Heart right ventricle (tissue), 16 donors: ENCODE measurements at places on chromosomes 4 and X. TPM values are rescaled to one million over a fixed set of nuclear protein-coding genes. Genes with fewer than 3 reads are reported as not detected.
A peak's percentile ranks its signal among the peaks of the same experiment; 100 is the strongest.

- no peak overlapping the region for H3K27ac ChIP-seq
- no peaks in the 10 kb centered on the region for H3K27me3 ChIP-seq
- no peak overlapping the region for H3K4me3 ChIP-seq
Measured at GRCh38 chrX:1389181-1389992, 2.5 kb downstream of the SLC25A6 start.

- peaks cover 9% of the 10 kb centered on the region for H3K27me3 ChIP-seq
- DNase-seq = no peak
- no peaks in the 10 kb centered on the region for H3K36me3 ChIP-seq
- H3K4me1 ChIP-seq = no peaks in the 10 kb centered on the region
- H3K27ac ChIP-seq = no peak overlapping the region
Measured at GRCh38 chr4:80237992-80238391, 28.5 kb upstream of the FGF5 start.

DNA sequence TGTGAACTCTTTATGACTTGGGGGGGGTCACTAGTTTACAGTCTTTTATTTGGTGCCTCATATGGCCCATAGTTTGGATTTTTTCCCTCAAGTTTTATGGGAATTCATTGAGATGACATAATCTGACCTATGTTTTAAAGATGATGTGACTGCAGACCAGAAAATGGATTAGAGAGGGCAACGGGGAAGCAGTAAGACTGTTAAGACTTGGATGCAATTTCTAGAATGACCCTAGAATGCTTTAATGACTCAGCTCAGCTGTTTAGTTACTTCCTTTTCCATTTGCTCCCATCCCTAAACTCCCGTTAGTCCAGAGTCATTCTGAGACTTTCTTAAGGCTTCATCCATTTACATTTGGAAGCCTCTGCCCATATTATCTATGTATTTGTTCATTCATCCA, 59.9 kb upstream of the PDGFRA start:
- H3K4me3 ChIP-seq = no peak overlapping the region
- H3K27ac ChIP-seq = no peak overlapping the region
- no peaks in the 10 kb centered on the region for H3K27me3 ChIP-seq
- no peak for DNase-seq
- no peaks in the 10 kb centered on the region for H3K36me3 ChIP-seq
- no peaks in the 10 kb centered on the region for H3K4me1 ChIP-seq

- H3K27me3 ChIP-seq = no peaks in the 10 kb centered on the region
- no peaks in the 10 kb centered on the region for H3K36me3 ChIP-seq
- peak overlapping the region; percentile 9 for H3K27ac ChIP-seq
- DNase-seq = peak; percentile 5
- no peaks in the 10 kb centered on the region for H3K4me1 ChIP-seq
- H3K4me3 ChIP-seq = no peak overlapping the region
Measured at GRCh38 chrX:42096265-42096920, 173.0 kb upstream of the CASK start.

The RBMXL3 gene
- total RNA-seq = not detected

DNA sequence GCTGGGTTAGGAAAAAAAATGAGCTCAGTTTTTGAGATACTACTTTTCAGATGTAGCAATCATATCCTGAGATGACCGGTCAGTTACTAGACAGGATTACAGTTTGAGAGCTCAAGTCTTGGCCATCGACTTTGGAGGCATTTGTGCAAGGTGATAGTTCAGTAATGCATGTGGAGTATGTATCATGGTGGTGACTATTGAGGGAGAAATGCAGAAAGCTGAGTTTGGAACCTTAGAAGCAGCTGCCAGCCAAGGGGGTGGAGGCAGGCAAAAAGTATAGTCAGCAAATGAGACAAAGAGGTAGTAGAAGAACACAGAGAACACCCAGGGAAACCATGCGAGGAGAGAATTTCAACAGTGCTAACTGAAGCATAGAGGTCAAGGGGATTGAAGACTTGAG, 48.7 kb upstream of the SLC4A4 start:
- no peak overlapping the region for H3K4me3 ChIP-seq
- no peak overlapping the region for H3K27ac ChIP-seq
- DNase-seq = no peak
- no peaks in the 10 kb centered on the region for H3K36me3 ChIP-seq
- no peaks in the 10 kb centered on the region for H3K27me3 ChIP-seq
- no peaks in the 10 kb centered on the region for H3K4me1 ChIP-seq

The FAM120C gene
- 4.2 TPM for total RNA-seq

The STOX2 gene
- total RNA-seq = 11.5 TPM

The ZMAT1 gene
- 5.9 TPM for total RNA-seq

The NXF2B gene
- not detected for total RNA-seq

DNA sequence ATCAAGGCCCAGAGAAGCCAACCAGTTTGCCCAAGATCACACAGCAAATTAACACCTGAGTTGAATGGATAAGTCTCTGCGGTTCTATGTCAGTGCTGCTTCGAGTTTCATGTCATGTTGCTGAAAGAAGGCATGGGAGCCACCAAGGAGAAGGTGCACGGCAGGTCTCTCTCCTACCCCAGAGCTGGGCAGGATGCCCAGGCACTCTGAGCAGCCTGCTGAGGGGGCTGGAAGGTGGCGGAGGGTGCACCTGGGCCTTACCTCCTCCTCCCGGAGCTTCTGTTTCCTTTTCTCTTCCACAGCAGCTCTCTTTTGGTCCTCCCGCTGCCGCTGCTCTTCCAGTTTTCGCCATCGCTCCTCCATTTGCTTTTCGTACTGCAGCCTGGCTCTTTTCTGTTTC, 53.6 kb downstream of the MAP7D2 start:
- H3K27me3 ChIP-seq = no peaks in the 10 kb centered on the region
- no peak overlapping the region for H3K27ac ChIP-seq
- no peaks in the 10 kb centered on the region for H3K36me3 ChIP-seq
- no peak for DNase-seq

The DCAF12L1 gene
- total RNA-seq = not detected

DNA sequence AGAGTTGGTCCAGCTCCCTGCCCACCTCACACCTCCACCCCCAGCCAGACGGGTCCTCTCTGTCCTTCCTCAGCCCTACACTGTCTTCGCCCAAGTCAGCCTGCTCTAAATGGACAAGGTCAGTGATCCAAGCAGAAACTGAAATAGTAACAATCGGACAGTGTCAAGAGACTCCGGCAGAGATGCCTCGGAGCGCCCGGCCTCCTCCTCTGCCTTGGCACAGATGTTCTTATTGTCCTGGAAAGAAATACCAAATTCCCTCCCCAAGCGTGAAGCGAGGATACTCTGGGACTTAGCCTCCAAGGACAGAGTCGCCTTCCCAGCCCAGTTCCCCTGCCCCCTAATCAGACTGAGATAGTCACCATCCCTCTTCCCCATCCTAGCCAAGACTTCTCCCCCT, 28.5 kb downstream of the UTP14A start:
- no peak overlapping the region for H3K4me3 ChIP-seq
- DNase-seq = no peak
- H3K27me3 ChIP-seq = no peaks in the 10 kb centered on the region
- no peak overlapping the region for H3K27ac ChIP-seq
- H3K36me3 ChIP-seq = no peaks in the 10 kb centered on the region

The MEPE gene
- total RNA-seq = not detected

DNA sequence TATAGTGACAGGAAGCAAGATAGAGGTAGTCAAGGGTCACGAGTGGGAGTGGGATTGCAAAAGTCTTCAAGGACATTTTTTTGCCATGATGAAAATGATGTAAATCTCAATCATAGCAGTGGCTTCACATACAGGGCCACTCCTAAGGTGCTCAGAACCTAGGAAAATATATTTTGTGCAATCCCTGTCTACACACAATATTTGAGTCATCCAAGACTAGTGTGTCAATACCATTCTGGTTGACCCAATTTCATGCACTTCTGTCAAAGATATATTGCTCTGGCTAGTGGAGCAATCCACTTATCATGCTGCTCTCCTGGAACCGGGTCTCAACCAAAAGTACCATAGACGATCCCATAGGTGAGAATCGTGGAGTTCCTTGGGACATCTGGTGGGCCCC, 24.2 kb upstream of the XPNPEP2 start:
- H3K27me3 ChIP-seq = peaks cover 4% of the 10 kb centered on the region
- no peak overlapping the region for H3K4me3 ChIP-seq
- DNase-seq = no peak
- no peaks in the 10 kb centered on the region for H3K36me3 ChIP-seq

The COL4A6 gene
- total RNA-seq = 7.8 TPM

The ADAM29 gene
- total RNA-seq = not detected
